Left renal pelvis (tissue), 4 donors: ENCODE measurements at places on chromosomes 4 and X. TPM values are rescaled to one million over a fixed set of nuclear protein-coding genes. Genes with fewer than 3 reads are reported as not detected.

Gene DCLK2
- 13.4 TPM for polyA plus RNA-seq

- no peak for DNase-seq
Observed at GRCh38 chr4:165814256-165815020, 58.6 kb upstream of the TLL1 start.

DNA sequence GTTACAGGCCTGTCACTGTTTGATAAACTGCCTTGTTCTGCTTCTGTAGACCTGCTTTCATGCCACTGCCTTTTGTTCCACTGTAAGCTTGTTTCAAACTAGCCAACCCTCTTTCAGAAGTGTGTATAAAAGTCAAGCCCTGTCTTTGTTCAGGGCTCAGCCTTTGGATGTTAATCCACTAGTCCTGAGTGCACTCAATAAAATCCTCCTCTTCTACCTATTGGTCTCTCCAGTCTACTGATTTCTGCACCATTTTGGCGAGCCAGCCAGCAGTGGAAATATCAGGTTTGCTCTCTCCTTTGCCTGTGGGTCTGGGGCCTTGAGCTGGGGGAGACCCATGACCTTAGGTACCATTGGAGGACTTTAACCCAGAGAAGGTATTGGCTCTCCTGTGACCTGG, 901.6 kb upstream of the NDST4 start:
- DNase-seq: no peak

- DNase-seq: no peak
Observed at GRCh38 chr4:79935274-79935673, 137.8 kb downstream of the ANTXR2 start.

Gene PNMA3
- 32.5 TPM for polyA plus RNA-seq

Gene SHISA3
- 92.1 TPM for polyA plus RNA-seq

GRCh38 chrX:75625232-75625631, 102.4 kb upstream of the ZDHHC15 start:
- no peak for DNase-seq

DNA sequence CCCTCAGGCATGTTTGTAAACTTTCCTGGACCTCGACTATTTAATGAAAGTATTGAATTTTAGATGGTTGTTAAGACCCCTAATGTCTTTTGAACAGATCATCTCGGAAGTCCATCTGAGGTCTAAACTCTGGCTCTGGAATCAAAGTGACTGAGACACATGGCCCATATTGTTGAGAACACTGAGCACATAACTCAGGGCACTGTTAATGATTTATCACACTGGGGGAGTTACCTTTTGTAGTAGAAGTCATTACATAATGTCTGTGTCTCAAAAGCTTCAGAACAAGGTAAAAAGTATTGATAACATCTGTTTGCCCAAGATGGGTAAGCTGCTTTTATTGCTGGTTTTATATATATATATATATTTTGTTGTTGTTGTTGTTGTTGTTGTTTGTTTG, 103.4 kb upstream of the HS3ST1 start:
- DNase-seq: no peak

DNA sequence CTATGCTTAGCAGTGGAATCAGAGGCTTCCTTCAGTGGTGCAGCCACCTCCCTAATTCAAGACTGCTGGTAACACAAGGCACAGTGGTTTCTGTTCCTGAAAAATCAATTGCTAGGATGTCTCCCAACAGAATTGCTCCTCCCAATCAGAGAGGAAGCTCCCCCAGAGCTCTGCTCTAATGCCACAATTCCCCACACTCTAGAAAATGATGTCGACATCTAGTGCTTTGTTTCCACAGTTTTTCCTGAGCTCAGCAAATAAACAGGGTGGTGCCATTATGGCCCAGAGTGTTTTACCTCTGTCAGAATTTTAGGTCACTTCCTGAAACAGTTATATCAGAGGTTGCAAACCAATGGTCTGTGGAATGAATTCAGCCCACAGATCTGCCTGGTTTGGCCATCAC, 24.7 kb downstream of the TAB3 start:
- no peak for DNase-seq
